ENCODE measurements at places on chromosomes 7 and 10. TPM values are rescaled to one million over a fixed set of nuclear protein-coding genes. Genes with fewer than 3 reads are reported as not detected.
A peak's percentile ranks its signal among the peaks of the same experiment; 100 is the strongest.

The GPRIN2 gene
- total RNA-seq = 4.8 TPM

The ADCYAP1R1 gene
- 1.4 TPM for total RNA-seq

The TMEM213 gene
- total RNA-seq = not detected

The LIPJ gene
- 0.27 TPM for total RNA-seq

The DEPP1 gene
- total RNA-seq = 473 TPM

The PIK3CG gene
- 8.5 TPM for total RNA-seq

The OR2A7 gene
- 2.0 TPM for total RNA-seq

The KCNMA1 gene
- 168 TPM for total RNA-seq

The CYP2C8 gene
- total RNA-seq = not detected

The MSMB gene
- not detected for total RNA-seq

The HOXA5 gene
- 1.2 TPM for total RNA-seq

The NUDT1 gene
- 15.2 TPM for total RNA-seq

The KNDC1 gene
- 0.95 TPM for total RNA-seq

The ADCY1 gene
- 0.14 TPM for total RNA-seq

GRCh38 chr7:137985253-137985896, 16.5 kb downstream of the CREB3L2 start:
- no peaks in the 10 kb centered on the region for H3K27me3 ChIP-seq
- H3K4me3 ChIP-seq = peak overlapping the region; percentile 5
- peaks cover 75% of the 10 kb centered on the region for H3K4me1 ChIP-seq
- DNase-seq = no peak
- no peaks in the 10 kb centered on the region for H3K36me3 ChIP-seq

- no peaks in the 10 kb centered on the region for H3K27me3 ChIP-seq
- no peak overlapping the region for H3K4me3 ChIP-seq
- H3K4me1 ChIP-seq = peaks cover 10% of the 10 kb centered on the region
- DNase-seq = no peak
- no peaks in the 10 kb centered on the region for H3K36me3 ChIP-seq
- H3K27ac ChIP-seq = peak overlapping the region; percentile 46
These were observed 154.4 kb downstream of the NOC3L start for GRCh38 chr10:94208315-94208714.

DNA sequence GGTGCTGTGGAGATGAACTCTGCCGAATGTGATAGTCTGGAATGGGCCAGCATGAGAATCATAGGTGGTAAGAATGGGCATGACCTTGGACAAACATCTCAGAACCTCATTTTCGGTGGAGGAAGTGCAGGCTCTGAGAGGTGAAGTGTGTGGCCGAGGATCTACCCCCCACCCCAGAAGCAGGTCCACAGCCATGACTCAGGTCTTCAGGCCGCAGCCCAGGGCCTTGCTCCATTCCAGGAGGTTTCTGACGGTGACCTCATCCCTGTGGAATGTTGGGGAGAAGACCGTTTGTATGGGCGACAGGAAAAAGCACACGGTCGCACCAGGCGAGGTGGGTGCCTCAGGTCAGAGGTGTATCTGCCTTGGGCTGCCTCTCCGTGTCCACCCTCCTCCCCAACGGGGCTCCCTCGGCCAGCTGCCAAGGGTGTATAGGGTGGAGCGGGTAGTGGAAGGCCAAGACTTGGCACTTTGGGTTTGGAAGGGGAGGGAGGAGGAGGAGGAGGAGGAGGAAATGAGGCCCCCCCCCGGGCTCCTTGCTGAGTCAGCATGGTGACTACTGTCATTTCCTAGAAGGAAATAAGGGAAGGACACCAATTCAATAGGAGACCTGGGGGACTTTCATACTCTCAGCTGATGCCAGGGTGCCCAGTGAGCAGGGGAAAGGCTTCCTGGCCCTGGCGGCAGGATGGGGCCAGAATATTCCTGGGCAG, 168.0 kb upstream of the RHEB start:
- H3K27me3 ChIP-seq = no peaks in the 10 kb centered on the region
- peak; percentile 77 for DNase-seq
- peaks cover 45% of the 10 kb centered on the region for H3K4me1 ChIP-seq
- no peaks in the 10 kb centered on the region for H3K36me3 ChIP-seq
- H3K27ac ChIP-seq = peak overlapping the region; percentile 81

DNA sequence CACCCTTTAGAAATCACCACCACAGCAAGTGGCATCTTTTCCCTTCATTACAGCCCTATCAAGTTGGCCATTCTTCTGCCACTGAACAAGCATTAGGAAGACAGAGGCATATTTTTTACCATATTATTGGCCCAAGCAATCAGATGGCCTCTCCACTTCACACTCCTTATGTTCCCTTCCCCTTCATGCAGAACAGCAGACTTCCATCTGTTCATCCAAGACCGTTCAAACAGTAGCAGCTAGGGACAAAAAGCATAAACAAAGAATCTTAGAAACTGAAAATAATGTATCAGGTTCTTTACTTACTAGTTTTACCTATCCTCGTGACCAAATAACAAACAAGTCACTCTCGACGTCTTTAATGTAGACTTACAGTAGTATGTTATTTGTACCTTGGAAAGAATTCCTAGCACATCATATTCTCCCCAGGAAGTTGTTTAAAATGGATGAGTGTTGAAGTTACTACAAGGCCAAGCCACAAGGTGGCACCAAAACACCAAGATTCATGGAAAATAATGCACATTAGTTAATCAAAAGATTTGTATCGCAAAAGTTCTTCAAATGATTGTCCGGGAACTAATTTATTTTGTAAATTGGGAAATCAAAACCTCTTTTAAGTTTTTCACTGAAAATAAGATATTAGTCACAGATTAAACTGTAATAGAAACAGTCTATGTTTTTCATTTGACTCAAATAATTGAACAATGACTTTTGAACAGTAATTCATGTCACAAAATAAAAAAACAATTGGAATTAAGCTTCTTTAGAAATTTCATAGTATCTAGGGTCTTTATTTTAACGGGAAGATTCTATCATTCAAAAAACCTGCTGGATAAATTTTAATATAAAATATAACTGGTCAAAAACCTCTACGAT, 112.1 kb downstream of the VPS41 start:
- H3K4me3 ChIP-seq = no peak overlapping the region
- H3K27me3 ChIP-seq = no peaks in the 10 kb centered on the region
- DNase-seq = no peak
- H3K27ac ChIP-seq = no peak overlapping the region
- no peaks in the 10 kb centered on the region for H3K36me3 ChIP-seq
- H3K4me1 ChIP-seq = peaks cover 2% of the 10 kb centered on the region

GRCh38 chr10:797179-797578, 107.7 kb upstream of the DIP2C start:
- no peak overlapping the region for H3K4me3 ChIP-seq
- no peak for DNase-seq
- no peaks in the 10 kb centered on the region for H3K27me3 ChIP-seq
- H3K4me1 ChIP-seq = no peaks in the 10 kb centered on the region
- H3K36me3 ChIP-seq = no peaks in the 10 kb centered on the region
- H3K27ac ChIP-seq = no peak overlapping the region

- H3K27ac ChIP-seq = peak overlapping the region; percentile 8
- no peaks in the 10 kb centered on the region for H3K36me3 ChIP-seq
- peaks cover 74% of the 10 kb centered on the region for H3K4me1 ChIP-seq
- no peak for DNase-seq
- no peak overlapping the region for H3K4me3 ChIP-seq
These were observed 7.5 kb upstream of the KMT2E start for GRCh38 chr7:105006367-105007136.

DNA sequence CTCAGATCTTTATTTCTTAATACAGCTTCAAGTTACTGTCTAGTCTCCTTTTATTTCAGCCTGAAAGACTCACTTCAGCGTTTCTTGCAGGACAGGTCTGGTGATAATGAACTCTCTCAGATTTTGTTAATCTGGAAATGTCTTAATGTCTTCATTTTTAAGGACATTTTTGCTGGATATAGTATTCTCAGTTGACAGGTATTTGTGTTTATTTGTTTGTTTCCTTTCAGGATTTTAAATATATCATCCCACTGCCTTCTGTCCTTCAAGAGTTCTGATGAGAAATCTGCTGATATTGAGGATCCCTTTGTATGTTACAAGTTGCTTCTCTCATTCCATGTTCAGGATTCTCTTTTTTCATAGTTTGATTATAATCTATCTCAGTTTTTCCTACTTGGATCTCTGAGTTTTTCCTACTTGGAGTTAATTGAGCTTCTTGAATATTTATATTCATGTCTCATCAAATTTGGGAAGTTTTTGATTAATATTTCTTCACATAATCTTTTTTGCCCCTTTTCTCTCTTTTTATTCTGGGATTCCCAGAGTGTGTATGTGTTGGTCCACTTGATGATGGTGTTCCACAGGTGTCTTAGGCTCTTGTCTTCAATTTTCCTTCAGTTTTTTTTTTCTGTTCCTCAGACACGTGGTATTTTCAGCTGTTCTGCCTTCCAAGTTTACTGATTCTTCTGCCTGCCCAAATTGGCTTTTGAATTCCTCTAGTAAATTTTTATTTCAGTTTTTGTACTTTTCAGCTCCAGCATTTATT, 49.9 kb downstream of the PTEN start:
- H3K36me3 ChIP-seq = peaks cover 8% of the 10 kb centered on the region
- DNase-seq = no peak
- no peaks in the 10 kb centered on the region for H3K27me3 ChIP-seq
- H3K4me3 ChIP-seq = no peak overlapping the region

- no peak for DNase-seq
- H3K4me1 ChIP-seq = peaks cover 18% of the 10 kb centered on the region
- H3K27me3 ChIP-seq = no peaks in the 10 kb centered on the region
- H3K27ac ChIP-seq = no peak overlapping the region
These were observed 50.9 kb downstream of the GALNT11 start for GRCh38 chr7:152076324-152076821.

DNA sequence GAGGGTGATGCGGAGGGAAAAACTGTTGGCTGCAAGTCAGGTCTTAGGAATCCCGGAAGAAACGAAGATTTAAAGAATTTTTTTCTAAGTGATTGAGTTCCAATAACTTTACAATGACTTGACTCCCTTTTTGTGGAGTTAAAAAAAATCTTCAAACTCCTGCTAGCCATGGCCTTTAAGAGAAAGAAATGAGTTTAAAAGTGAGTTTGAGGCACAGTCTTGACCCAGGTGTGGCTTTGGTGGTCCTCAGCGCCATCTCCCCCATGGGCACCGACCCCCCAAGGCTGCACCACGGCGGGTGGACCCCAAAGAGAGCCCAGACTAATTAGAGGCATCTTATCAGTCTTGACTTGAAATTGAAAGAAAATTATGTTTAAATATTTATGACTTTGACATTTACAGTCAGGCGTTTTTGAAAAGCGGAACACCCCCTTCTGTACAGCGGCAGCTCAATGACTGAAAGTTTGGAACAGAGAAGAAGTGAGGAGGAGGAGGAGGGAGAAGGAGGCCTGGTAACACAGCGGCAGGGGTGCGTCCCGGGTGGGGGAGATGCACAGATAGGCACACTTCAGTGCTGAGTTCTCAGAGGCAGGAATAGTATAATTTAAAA, 349.6 kb downstream of the DNAJB6 start:
- no peaks in the 10 kb centered on the region for H3K36me3 ChIP-seq
- H3K27me3 ChIP-seq = peaks cover 15% of the 10 kb centered on the region
- no peak for DNase-seq
- no peak overlapping the region for H3K4me3 ChIP-seq

DNA sequence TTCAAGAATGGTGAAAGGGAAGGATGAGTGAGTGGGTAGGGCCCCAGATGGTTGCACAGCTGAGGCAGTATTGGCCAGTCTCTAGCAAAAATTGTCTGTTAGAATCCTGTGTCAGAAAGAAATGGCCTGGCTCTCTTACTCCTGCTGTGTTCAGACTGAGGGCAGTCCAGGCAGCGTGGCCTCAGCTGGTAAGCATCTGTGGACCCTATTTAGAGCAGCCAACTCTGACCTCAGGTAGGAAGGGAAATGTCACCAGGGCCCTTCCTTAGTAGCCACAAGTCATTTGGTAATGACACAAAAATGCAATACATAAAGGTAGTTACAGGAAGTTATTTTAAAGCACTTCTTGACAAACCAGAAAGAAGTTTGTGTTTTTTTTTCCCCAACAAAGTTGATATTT, 1194.7 kb downstream of the CNTNAP2 start:
- no peaks in the 10 kb centered on the region for H3K27me3 ChIP-seq
- no peaks in the 10 kb centered on the region for H3K4me1 ChIP-seq
- H3K27ac ChIP-seq = no peak overlapping the region
- no peaks in the 10 kb centered on the region for H3K36me3 ChIP-seq

DNA sequence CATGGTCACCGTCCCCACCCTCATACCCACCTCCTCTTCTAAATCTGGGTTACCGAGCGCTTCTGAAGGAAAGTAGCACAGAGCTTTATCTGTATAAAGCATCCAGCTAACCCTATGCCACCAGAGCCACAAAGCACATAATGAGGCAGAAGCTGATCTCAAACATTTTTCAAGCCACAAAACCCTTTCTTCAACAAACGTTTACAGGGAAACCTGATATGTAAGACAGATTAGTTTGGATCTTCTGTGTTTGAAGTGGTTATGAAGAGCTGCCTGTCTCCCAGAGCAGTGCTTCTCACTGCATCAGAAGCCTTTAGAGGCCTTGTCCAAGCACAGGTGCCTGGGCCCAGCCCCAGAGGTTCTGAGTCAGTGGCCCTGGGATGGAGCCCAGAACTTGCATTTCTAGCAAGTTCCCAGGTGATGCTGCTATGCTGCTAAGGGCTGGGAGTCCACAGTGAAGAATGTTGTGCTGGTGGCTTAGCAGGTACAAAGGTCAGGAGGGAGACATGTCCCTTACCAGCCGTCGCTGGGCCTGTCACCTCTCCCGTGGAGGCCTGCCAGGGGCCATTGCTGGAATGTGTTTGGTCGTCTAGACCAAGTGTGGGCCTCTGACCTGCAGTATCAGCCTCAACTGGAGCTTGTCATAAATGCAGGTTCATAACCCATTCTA, 90.4 kb downstream of the TAF3 start:
- H3K4me1 ChIP-seq = peaks cover 6% of the 10 kb centered on the region
- H3K27me3 ChIP-seq = no peaks in the 10 kb centered on the region
- H3K36me3 ChIP-seq = no peaks in the 10 kb centered on the region

DNA sequence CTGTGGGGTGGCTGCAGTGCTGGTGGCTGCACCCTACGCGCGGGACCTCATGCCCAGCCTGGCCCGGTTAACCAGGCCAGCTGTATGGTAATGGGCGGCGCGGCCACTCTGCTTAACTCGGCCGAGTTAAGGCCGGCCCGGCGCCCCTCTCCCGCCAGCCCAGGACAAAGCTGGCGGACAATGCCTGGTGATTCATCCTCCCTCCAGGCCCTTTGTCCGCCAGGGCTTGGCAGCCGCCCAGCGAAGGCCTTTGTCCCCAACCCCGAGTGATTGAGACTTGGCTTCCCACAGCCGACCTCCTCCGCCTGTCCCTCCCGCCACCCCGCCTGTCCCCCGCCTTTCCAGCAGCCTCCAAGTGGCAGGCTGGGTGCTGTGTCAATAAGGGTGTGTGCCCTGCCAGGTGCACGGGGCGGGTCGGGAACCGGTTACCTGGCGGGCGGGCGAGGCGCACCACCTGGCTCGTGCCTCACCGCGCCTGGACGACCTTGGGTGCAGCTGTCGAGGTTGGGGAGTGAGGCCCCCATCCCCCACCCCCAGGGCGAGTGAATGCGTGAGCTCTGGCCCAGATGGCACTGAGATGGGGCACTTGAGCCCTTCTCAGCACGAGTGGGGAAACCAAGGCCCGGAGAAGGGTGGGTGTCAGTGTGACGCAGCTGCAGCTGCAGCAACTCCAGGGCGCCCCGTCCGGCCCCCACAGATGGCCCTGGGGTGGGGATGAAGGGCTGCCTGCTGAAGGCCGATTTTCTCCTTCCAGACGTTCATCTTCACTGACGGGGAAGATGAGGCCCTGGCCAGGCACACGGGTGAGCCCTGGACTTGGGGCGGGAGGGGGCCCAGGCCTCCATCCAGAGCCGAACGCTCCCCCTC, 4.6 kb downstream of the LFNG start:
- DNase-seq = no peak
- H3K27ac ChIP-seq = no peak overlapping the region
- H3K4me1 ChIP-seq = peaks cover 6% of the 10 kb centered on the region
- no peaks in the 10 kb centered on the region for H3K36me3 ChIP-seq

All from thoracic aorta (tissue), 2 donors.